Inflammatory macrophage treated with lipopolysaccharide for 1 hour (primary cell): ENCODE measurements at places on chromosomes 16 and 17.
A peak's percentile ranks its signal among the peaks of the same experiment; 100 is the strongest.

- DNase-seq, result no peak
Observed at GRCh38 chr16:80085606-80086005, 455.2 kb upstream of the DYNLRB2 start.

GRCh38 chr17:81502471-81503017 lies 10.1 kb downstream of the ACTG1 start:
- no peak for DNase-seq

DNA sequence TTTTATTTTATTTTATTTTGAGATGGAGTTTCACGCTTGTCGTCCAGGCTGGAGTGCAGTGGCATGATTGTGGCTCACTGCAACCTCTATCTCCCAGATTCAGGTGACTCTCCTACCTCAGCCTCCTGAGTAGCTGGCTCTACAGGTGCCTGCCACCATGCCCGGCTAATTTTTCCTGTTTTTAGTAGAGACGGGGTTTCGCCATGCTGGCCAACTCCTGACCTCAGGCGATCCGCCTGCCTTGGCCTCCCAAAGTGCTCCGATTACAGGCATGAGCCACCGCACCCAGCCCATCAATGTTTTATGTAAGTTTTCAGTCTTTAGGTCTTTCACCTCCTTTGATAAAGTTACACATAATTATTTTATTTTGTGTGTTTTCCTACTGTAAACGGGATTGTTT lies 154.6 kb downstream of the COPRS start:
- DNase-seq, result no peak

GRCh38 chr16:58462997-58463941 lies 36.7 kb upstream of the NDRG4 start:
- no peak for DNase-seq

GRCh38 chr17:59333836-59334235 lies 2.4 kb downstream of the YPEL2 start:
- no peak for DNase-seq

DNA sequence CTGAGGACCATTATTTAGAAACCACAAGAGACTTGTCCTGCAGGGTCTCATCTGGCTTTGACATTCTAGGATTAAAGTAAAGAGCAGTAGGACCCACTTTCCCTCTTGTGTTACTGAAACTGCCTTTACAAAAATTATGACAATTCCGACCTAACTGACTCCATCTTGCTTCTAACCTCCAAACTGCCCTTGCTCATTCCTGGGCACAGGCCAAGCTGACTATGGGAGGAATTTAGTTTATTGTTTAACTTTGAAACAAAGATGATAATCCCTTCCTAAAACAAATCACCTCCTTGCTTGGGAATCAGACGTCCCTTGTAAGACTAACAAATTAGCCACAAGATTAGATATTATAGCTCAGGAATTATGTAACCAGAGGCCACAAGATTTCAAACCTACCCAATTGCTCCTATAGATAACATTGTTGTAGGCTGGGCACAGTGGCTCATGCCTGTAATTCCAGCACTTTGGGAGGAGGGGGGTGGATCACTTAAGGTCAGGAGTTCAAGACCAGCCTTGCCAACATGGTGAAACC lies 87.0 kb upstream of the FBXO47 start:
- DNase-seq, result no peak

GRCh38 chr16:81703177-81704155 lies 75.6 kb upstream of the PLCG2 start:
- no peak for DNase-seq

DNA sequence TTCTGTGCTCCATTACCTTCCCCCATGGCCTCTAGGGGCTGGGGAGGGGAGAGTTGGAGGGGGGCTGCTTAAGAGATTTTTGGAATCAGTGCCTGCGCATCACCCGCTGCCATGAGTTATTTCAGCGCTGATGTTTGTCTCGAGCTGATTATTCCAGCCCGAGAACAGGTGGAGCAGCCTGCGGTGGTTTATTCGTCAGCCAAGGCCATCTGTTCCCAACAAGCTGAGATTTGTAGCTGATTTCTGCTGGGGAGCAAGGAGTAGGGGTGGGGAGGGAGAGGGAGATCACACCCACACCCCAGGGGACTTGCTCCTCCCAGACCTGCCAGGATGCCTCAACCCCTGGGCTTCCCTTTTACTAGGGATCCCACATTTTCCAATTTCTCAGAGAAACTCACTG lies 23.1 kb downstream of the PIPOX start:
- no peak for DNase-seq

DNA sequence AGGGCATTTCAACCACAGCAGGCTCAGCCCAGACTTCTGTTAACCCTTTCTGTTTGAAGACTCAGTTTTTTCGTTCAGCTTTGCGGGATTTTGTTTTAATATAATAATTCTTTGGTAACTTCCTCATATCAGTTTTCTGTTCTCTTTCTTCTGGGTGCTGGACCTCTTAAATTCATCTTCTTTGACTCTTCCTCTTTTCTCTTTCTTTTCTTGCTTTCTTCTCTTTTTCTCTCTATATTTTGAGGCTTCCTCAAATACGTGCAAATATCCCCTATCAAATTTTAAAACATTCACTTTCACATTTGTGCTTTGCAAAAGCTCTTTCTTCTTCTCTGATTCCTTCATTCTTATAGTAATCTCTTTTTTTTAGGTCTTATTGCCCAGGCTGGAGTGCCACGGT lies 136.3 kb downstream of the HS3ST3B1 start:
- no peak for DNase-seq

DNA sequence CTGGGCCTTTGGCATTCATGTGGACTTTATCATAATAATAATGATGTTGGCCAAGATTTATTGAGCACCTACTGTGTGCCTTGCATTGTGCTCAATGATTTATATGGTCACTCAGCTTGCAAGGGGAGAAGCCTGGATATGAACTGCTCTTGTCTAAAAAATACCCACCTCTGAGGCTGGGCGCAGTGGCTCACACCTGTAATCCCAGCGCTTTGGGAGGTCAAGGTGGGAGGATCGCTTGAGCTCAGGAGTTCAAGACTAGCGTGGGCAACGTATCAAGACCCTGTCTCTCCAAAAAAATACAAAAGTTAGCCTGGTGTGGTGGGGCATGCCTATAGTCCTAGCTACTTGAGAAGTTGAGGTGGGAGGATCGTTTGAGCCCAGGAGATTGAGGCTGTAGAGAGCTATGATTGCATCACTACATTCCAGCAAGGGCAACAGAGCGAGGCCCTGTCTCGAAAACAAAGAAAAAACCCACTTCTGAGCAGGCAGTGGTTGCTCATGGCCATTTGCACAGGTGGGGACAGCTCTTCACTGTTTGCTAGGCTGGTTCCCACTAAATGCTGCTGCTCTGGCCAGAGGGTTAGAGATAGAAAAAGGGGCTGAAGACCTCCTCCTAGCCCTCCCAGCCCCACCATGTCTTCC lies 4.3 kb upstream of the ADGRG1 start:
- DNase-seq, result no peak

DNA sequence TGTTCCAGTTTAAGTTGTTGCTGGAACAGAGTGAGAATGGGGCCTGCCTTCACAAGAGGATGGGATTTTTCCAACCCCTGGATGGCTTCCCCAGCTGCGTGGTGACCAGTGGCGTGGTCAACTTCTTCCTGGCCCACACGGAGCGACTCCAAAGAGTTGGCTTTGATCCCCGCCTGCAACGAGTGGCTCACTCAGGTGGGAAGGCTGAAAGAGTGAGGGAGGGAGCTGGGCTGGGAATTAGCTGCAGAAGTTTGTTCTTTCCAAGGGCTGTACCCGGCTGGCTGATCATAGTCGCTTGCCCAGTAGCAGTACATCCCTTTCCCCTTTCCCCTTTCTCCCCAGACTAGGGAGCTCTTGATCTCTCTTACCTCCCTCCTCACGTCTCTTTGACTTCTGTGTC lies 36.1 kb downstream of the B4GALNT2 start:
- DNase-seq, result no peak

DNA sequence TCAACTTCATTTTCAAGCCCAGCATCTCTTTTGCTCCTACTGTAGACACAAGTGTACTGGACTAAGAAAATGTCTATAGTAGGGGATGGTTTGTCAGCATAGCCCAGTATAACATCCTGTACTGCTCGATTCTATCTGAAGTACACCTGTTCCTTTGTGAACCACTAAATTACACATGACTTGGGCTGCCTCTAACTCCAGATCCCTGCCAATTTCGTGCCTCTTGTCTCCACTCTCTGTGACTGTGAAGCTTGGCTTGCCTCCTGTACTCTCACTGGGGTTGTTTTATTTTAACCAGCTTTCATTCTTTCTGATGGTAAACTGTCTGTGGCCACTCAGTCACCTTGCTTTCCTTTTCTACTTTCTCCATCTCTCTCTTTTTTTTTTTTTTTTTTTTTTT lies 24.5 kb downstream of the GFOD2 start:
- DNase-seq, result no peak

- DNase-seq, result no peak
Observed at GRCh38 chr16:17340804-17341203, 130.0 kb downstream of the XYLT1 start.

DNA sequence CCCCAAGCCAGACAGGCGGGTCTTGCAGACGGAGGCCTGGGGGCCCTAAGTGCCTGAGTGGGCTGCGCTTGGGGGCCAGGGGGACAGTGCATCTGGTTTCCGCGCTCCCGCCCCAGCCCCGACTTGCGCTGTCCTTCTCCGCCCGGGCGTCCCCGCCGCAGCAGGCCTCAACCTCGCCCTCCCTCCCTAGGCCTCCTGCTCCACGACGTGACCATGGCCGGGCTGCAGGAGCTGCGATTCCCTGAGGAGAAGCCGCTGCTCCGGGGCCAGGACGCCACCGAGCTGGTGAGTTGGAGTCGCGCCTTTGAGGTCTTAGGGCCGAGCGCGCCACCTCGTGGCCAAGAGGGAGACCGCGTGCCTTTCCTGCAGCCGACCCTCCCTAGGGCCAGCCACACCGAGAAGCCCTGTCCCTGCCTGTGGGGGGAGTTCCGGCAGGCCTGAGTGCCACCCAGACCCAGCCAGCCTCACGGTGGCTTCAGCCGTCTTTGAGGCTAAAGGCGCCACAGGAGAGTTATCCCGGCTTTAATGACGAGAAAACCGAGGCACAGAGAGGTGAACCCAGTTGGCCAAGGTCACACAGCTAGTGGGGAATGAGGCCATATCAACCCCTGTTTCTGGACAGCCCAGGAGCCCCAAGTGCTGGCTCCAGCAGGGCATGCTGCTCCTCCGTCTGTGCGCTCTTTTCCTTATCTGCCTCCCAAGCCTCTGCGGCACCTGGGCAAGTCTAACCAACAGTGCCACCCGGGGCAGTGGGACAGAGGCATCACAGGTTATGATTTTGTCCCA lies 12.2 kb upstream of the NDRG4 start:
- DNase-seq, result peak; percentile 83

GRCh38 chr16:3812469-3813172 lies 67.9 kb downstream of the CREBBP start:
- DNase-seq, result no peak

- peak; percentile 75 for DNase-seq
Observed at GRCh38 chr17:43456661-43457361, 27.0 kb upstream of the DHX8 start.
